ENCODE measurements at places on chromosomes 12 and 14.

DNA sequence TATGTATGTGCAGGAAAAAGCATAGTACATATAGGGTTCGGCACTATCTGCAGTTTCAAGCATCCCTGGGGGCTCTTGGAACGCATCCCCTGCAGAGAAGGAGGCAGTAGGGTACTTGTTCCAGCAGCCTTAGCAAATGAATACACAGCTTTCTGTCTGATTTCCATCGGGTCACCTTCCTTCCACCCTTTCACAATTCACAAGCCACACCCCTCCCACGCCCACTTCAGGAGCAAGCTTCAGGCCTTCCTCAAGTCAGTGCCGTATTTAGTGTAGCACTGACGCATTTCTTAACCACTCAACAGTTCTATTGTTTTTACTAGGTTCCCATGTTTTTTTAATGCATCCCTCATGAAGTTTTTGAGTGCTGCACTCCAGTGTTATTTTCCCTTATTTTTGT is 64.2 kb downstream of the CLMN start:
- DNase-seq: no peak

- no peak for DNase-seq
Observed at GRCh38 chr14:94321421-94322271, 1.5 kb downstream of the SERPINA6 start.

GRCh38 chr12:123520567-123521474 is 12.7 kb downstream of the RILPL1 start:
- no peak for DNase-seq

- no peak for DNase-seq
Observed at GRCh38 chr12:11797317-11797913, 147.9 kb downstream of the ETV6 start.

DNA sequence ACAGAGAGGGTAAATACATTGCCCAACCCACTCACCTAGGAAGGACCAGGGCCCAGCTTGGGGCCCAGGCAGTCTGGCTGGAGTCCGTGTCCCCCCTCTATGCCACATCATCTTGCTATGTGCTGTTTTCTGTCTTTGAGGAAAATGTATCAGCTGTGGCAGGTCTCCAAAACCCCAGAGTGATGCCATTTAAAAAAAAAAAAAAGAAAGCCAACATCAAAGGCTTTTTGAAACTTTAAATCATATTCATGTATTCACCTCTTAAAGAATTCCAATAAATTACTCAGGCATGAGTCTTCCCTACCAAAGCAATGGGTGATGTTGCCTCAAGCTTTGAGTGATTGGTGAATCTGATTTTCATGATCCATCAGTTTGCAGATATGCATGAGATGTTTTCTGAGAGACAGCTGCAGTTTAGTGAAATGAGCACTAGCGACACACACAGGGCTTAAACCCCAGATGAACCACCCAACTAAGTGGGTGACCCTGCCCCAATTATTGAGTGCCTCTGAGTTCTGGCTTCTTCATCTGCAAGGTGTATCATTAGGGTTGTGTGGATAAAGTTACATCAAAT is 6.1 kb downstream of the KRT81 start:
- no peak for DNase-seq

- no peak for DNase-seq
Observed at GRCh38 chr12:123151457-123152454, 866 bp upstream of the PITPNM2 start.

- no peak for DNase-seq
Observed at GRCh38 chr12:19189522-19189921, 60.0 kb downstream of the PLEKHA5 start.

GRCh38 chr12:121811434-121812319 is 7.9 kb downstream of the SETD1B start:
- no peak for DNase-seq

DNA sequence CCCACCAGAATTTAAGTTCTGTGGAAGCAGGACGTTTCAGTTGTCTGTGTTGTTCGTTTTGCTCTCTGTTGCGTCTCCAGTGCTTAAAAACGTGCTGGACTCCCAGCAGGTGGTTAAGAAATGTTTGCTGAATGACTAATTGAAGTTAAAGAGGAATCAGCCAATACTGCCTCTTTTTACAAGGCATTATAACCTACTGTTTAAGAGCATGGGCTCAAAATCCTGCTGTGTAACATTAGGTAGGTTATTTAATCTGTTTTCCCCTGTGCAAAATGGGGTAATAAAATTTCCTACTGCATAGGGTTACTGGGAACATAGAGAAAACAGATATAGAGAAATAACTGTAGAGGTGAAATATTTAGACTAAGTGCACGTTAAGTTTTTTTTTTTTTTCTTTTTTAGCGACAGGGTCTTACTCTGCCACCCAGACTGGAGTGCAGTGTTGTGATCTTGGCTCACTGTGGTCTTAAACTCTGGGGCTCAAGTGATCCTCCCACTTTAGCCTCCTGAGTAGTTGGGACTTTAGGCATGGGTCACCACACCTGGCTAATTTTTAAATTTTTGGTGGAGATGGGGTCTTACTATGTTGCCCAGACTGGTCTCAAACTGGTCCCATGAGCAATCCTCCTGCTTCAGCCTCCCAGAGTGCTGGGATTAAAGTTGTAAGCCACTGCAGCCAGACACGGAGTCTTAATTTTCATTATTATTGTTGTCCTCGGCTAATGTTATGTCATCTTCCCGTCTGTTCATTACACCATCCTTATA is 139.4 kb upstream of the PRICKLE1 start:
- no peak for DNase-seq

DNA sequence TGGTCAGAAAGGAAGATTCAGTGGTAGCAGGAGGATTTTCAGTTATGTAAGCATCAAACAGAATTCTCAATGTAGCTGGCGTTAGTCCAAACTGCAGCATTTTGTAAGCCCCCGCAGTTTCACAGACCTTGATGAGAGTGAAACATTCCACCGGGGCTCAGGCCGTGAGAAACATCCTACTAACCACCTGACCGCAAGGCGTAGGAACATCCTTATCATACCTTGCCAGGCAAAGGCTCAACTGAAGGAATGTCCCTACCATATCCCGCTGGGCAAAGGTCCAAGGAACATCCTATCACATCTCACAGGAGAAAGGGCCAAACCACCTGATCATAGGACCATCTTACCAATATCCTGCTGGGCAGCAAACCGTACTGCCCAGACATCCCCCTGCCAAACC is 624.8 kb upstream of the TMEM132C start:
- no peak for DNase-seq

DNA sequence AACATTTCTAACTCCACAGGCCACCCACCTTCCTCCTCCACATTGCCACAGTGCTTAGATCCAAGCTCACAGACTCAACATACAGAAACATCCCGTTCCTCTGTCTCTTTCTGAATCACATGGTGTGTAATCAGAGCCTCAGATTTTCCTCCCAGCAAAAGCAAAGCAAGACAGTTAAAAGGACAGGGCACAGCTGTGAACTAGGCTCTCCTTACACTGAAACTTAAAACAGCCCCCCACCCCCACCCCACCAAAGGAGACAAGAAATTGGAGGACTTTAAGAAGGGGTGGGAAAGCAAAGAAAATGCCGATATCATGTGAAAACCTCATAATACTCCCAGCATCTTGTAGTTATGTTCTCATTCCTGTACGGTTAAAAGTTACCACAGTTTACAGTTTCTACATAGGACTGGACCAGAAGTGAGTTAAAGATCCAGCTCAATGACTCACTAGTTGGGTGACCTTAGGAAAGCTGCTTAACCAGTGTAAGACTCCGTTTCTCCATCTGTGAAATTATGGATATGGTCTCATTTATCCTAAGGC is 4.8 kb downstream of the YBX3 start:
- DNase-seq: no peak

DNA sequence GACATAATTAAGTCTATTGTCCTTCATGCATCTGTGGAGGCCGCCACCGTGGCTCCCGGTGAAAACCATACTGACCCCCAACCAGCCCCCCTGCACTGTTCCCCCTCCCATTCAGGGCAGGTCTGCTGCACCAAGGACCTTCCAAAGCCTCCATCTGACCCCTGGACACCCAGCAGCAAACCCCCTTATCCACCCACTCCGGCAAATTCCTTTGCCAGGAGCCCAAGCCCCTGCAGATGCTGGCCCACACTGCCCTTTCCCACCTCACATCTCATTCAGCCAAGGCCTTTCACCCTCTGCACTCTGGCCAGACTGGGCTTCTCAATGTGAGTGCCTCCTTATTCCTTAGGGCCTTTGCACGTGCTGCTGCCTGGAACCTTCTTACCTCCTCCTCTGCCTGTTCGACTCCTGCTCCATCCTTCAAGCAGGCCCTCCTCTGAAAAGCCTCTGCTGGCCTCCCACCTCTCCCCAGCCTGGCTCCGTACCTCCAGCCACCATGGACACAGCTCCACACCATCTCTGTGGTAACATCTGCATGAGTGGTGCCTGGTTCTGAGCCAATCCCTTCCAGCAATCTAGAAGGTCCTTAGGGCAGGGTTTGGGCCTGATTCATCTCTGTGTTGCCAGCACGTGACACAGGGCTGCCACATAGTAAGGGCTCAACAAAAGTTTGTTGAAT is 230.7 kb downstream of the BCL11B start:
- no peak for DNase-seq

DNA sequence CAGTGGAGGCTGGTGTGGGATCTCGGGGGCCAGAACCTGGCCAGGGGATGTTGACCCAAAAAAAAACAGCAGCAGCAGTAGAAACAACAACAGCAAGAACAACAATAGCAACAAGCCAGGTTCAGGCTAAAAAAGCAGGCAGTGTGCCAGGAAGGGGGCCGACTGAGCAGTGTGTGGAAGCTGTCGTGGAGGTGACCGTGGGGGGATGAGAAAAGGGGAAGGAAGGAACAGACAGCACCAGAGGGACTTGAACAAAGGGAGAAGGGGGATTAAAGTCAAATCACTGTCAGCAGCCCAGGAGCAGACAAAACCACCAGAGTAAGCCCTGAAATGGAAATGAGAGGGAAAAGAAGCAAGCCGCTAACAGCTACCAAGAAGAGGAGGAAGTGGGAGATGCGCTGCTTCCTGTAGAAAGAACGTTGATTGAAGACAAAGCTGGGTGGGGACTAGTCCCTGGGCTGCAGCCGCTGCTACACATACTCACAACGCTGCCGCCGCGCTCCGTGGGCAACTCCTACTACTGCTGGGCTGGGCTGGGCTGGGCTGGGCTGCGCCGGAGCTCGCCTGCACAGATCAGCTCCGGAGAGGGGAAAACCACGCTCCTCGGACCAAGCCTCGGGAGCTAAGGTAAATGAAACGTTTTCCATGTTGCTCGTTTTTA is at the start of gene GNG2:
Gene GNG2 (plus strand): TSS at position 449 of the 661 bp plus-strand sequence. CDS start 90,067 bp downstream, outside the sequence.
- peak; percentile 6 for DNase-seq

DNA sequence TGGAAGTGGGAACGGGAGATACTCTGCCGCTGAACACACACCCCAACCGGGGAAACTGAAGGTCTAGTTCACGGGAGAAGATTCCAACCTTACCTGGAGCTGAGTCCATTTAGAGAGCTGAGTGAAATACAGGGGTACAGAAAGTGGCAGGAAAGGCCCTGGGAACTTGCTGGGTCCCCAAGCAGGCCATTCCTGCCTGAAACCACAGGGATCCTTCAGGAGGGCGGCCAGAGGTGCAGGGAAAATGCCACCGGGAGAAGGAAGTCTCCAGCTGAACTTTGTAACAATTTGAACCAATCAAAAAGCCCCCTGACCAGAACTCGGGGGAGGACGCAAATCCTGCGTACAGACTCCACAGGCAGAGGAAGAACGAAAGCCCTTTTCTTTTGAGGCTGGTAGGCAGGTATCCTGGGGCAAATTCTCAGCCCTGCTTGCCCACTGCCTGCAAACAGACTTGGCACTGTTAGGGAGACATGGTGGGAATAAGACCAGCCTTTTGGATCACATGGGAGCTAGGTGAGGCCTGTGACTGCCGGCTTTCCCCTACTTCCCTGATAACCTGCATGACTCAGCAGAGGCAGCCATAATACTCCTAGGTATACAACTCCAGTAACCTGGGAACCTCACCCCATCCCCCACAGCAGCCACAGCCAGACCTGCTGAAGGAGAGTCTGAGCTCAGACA is 170.9 kb downstream of the SEC23A start:
- DNase-seq: no peak

- DNase-seq: peak; percentile 73
Observed at GRCh38 chr14:77158175-77158881, 16.7 kb upstream of the ZDHHC22 start.

DNA sequence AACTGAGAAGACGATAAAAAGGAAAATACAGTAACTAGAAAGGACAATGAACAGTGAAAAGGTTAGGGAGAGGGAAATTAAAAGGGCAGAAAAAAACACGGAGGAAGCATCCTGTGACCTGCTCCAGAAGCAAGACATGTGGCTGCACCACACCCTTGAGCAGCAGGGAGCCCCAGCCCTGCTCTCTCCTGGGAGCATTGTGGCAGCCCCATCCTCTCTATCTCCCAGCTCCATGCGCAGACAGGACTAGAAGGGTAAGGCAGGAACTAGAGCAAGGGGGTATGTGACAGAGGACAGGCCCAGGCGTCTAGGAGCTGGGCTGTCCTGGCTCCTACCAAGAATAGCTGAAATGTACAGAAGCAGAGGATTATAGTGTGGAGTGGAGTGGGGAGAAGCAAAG is 38.6 kb upstream of the SMUG1 start:
- DNase-seq: no peak

- no peak for DNase-seq
Observed at GRCh38 chr12:117143008-117143532, 43.9 kb upstream of the TESC start.

- DNase-seq: no peak
Observed at GRCh38 chr14:33165144-33165925, 226.7 kb downstream of the NPAS3 start.

- peak; percentile 67 for DNase-seq
Observed at GRCh38 chr12:123485756-123486155, 27.8 kb downstream of the SNRNP35 start.
